ENCODE measurements at places on chromosomes 1 and 21.

DNA sequence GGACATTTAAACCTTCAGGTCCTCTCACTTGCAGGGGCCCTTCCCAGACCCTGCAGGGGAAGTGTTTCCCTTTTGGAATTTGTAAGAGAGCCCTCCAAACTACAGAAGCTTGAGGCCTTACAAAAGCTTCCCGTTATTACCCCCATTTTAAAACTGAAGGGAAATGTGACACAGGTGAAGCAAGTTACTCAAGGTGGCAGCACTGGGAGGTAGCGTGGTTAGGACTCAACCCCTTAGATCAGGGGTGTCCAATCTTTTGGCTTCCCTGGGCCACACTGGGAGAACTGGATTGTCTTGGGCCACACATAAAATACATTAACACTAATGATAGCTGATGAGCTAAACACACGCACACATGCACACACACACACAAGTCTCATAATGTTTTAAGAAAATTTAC, 15.8 kb upstream of the ZC3H12A start:
- no peak for DNase-seq
- H3K36me3 ChIP-seq = no peaks in the 10 kb centered on the region
- H3K4me3 ChIP-seq = no peak overlapping the region
- no peaks in the 10 kb centered on the region for H3K27me3 ChIP-seq
- H3K4me1 ChIP-seq = peaks cover 9% of the 10 kb centered on the region
- no peak overlapping the region for H3K27ac ChIP-seq

DNA sequence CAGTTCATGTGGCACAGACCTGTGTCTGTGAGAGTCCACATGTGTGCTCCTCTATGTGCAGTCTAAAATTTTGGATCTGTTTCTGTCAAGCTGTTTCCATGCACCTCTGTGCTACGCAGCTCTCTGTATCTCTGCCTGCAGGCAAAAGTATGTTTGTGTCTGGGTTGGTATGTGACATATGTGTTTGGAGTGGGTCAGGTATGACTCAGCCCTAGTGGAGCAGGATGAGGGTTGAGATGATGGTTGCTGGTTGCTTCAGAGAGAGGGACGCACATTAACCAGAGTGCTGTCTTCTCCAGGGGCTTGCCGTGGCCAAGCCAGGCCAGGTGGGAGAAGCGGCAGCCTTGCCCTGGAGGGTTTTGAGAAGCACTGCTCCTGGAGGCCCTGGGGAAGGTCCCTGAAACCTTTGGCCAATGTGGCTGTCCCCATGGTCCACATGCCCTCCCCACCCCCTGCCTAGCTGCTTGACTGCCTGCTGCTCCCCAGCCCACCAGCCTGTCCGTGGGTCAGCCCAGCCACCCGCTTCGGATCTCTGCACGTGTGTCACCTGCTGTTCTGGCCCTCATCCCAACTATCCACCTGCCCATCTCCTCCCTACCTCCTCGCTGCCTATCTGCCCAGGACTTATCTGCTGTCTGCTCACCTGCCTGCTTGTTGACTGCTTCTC, 4.1 kb upstream of the EVA1B start:
- H3K4me3 ChIP-seq = no peak overlapping the region
- no peaks in the 10 kb centered on the region for H3K27me3 ChIP-seq
- no peak overlapping the region for H3K27ac ChIP-seq
- H3K4me1 ChIP-seq = peaks cover 14% of the 10 kb centered on the region
- DNase-seq = no peak
- H3K36me3 ChIP-seq = no peaks in the 10 kb centered on the region

DNA sequence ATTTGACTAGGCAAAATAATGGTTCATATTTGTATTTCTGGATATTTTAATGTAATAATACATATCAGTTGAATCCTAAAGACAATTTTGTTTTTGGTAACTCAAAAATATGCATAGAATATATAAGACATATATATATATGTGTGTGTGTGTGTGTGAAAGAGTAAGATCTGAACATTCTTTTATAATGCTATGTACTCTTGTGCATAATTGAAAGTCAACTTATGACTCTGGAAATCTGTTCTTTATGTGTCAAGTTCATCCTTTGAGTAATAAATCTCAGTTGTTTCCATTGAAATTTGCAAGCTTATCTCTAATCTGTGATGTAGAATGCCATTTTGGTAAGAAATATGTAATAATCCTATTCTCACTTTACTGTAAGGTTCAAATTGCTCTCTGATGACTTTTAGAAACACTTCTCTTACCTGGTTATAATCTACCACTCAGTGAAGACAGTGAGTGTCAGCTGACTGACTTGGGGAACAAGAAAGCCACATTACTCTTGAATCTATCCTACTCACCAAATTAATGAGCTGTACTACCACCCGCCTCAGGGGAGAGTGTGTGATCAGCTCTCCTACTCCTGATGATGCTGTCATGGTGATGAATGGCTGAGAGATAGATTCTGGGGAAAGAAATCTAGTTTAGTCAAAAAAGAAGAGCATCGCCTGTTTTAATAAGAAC, 15.0 kb upstream of the NEK7 start:
- no peaks in the 10 kb centered on the region for H3K36me3 ChIP-seq
- H3K27me3 ChIP-seq = no peaks in the 10 kb centered on the region
- no peaks in the 10 kb centered on the region for H3K4me1 ChIP-seq
- H3K27ac ChIP-seq = no peak overlapping the region
- no peak overlapping the region for H3K4me3 ChIP-seq

DNA sequence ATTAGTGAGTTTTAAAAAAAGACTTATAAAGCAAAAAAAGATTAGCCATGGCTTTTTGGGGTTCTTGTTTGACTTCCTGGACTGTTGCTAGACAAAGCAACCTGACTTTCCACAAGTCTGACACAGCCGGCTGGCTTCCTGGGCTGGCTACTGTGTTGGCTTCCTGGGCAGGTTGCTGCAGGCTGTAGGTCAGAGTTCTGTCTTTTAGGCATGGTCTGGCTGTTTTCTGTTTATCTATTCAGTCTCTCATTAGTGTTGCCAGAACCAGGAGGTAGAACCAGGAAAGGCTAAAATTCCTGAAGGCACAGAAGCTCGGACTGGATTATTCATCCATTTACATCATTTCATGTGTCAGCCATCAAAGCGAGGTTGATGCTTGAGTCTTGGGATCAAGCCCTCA, 88.6 kb upstream of the SLC35F3 start:
- H3K4me1 ChIP-seq = no peaks in the 10 kb centered on the region
- H3K36me3 ChIP-seq = no peaks in the 10 kb centered on the region
- H3K27me3 ChIP-seq = no peaks in the 10 kb centered on the region
- no peak for DNase-seq

GRCh38 chr1:235124665-235125064, 4.0 kb downstream of the TOMM20 start:
- no peak overlapping the region for H3K27ac ChIP-seq
- no peaks in the 10 kb centered on the region for H3K27me3 ChIP-seq
- no peak overlapping the region for H3K4me3 ChIP-seq

DNA sequence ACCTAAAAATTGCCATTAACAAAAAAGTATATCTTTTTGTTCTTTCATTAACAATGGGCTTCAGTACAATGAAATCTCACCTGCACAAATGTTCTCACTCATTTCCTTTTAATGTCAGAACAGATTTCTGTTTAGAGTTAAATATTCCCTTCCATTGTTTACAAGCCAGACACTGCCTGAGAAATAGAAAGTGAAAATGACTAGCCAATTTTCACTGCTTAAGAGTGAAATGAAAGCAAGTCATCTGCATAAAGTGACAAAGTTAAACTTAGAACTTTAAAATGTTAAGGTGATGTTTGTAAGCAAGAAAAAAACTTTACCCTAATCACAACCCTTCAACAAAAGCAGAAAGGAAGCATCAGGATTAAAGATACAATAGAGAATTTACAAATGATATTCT, 27.5 kb downstream of the COA6 start:
- no peak overlapping the region for H3K4me3 ChIP-seq
- no peaks in the 10 kb centered on the region for H3K4me1 ChIP-seq
- no peaks in the 10 kb centered on the region for H3K36me3 ChIP-seq
- no peak for DNase-seq
- no peaks in the 10 kb centered on the region for H3K27me3 ChIP-seq

GRCh38 chr21:36773117-36773516, 74.2 kb downstream of the SIM2 start:
- H3K27ac ChIP-seq = no peak overlapping the region
- peaks cover 12% of the 10 kb centered on the region for H3K4me1 ChIP-seq
- H3K4me3 ChIP-seq = no peak overlapping the region

- H3K36me3 ChIP-seq = no peaks in the 10 kb centered on the region
- peak overlapping the region; percentile 64 for H3K27ac ChIP-seq
These were observed 7.8 kb downstream of the ZBTB7B start for GRCh38 chr1:155010211-155010918.

- no peak overlapping the region for H3K27ac ChIP-seq
- H3K4me1 ChIP-seq = no peaks in the 10 kb centered on the region
- no peak for DNase-seq
- H3K4me3 ChIP-seq = no peak overlapping the region
- H3K36me3 ChIP-seq = no peaks in the 10 kb centered on the region
These were observed 434.0 kb downstream of the PLA2G4A start for GRCh38 chr1:187262731-187263130.

- H3K4me3 ChIP-seq = no peak overlapping the region
- H3K4me1 ChIP-seq = no peaks in the 10 kb centered on the region
- H3K27ac ChIP-seq = peak overlapping the region; percentile 1
- no peaks in the 10 kb centered on the region for H3K27me3 ChIP-seq
- no peaks in the 10 kb centered on the region for H3K36me3 ChIP-seq
These were observed 78.6 kb downstream of the KCNN3 start for GRCh38 chr1:154791292-154792166.

DNA sequence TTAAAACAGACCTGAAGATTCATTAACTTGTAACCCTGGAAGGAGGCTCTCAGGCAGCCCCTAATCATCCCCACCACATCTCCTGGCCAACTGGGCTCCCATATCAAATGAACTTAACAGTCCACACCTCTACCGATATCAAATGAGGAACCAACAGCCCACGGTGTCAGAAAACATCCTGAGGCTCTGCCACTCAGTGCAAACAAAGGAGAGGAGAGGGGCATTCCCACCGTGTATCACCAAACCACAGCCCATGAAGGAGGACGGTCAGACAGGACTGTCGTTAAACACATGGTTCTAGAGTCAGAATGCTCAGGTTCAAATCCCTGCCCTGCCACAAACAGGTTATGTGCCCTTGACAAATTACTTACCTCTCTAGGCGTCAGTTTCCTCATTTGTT, 52.5 kb downstream of the ERI3 start:
- H3K36me3 ChIP-seq = peaks cover 17% of the 10 kb centered on the region
- H3K27me3 ChIP-seq = no peaks in the 10 kb centered on the region
- H3K4me3 ChIP-seq = no peak overlapping the region
- H3K4me1 ChIP-seq = no peaks in the 10 kb centered on the region

- H3K4me1 ChIP-seq = peaks cover 14% of the 10 kb centered on the region
- H3K27ac ChIP-seq = no peak within 1 kb of the TSS
- no peak within 1 kb of the TSS for H3K4me3 ChIP-seq
- H3K36me3 ChIP-seq = no peaks in the 10 kb centered on the region
- peaks cover 56% of the 10 kb centered on the region for H3K27me3 ChIP-seq
These were observed at the start of gene KCNJ6 for GRCh38 chr21:37916310-37917051. Gene KCNJ6, minus strand, starts transcription at chr21:37916457. Its CDS starts 75,775 bp downstream, at chr21:37840682.

DNA sequence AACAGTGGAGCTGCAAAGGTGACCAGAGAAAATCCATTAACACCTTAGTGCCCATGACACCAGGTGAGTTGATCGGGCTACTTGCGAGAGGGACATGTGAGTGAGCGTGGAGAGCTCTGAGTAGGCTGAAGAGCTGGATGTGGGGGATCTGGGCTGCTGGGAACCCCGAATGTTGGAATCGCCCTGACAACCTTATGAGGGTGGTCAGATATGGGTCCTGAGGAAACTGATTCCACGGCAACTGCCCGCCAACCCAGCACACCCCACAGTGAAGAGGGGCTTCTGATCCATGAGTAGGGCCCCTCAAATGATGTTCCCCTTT, 705 bp upstream of the QSOX1 start:
- H3K27ac ChIP-seq = peak overlapping the region; percentile 95
- no peak for DNase-seq
- H3K4me3 ChIP-seq = peak overlapping the region; percentile 88
- H3K36me3 ChIP-seq = no peaks in the 10 kb centered on the region
- peaks cover 15% of the 10 kb centered on the region for H3K4me1 ChIP-seq

DNA sequence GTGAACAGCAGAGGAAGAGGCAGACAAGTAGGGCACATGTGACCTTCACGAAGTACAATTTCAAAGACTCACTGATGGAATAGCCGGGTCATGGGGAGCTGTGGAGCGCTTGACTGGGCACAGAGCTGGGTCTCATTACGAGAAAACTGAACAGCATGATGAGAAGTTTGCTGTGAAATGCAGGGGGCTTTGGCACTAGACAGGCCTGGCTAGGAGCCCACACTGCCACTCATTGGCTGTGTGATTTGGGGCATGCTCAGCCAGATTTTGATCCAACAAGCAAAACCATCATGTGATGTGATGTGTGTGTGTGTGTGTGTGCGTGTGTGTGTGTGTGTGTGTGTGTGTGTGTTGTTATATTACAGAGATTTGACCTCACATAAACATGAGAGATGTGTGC, 4.9 kb upstream of the IFNGR2 start:
- H3K27ac ChIP-seq = no peak overlapping the region
- no peaks in the 10 kb centered on the region for H3K36me3 ChIP-seq
- H3K27me3 ChIP-seq = no peaks in the 10 kb centered on the region
- no peak for DNase-seq
- H3K4me3 ChIP-seq = no peak overlapping the region
- H3K4me1 ChIP-seq = peaks cover 10% of the 10 kb centered on the region

DNA sequence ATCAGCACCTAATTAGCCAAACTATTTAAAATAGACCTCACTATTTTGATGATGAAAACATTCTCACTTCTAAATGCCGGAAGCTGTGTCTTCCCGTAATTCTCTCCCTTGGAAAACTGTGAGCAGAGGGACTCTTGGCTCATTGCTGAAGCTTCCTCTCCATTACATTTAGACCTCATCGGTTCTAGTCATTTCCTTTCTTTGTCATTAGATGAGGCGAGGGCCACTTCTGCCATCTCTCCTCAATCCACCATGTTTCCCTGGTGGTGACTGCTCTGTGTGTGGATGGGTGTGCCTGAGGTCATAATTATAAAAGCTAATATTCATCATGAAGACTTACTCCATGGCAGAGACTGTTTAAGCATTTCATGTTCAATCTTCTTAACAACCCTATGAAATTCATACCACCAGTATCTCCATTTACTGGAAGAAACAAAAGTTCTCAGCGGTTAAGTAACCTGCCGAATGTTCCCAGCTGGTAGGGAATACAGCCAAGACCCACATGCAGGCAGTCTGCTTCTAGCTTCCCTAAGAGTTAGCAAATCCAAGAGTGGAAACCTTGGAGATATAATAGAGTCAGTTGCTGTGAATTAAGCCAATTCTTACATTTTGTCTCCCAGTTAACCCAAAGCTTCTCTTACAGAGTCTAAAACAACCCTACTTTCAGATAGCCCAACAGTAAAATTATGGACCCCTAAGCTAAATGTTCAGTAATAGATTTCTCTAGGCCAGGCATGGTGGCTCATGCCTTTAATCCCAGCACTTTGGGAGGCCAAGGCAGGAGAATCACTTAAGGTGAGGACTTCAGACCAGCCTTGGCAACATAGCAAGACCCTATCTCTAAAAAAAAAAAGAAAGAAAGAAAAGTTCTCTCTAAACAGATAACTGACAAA, 156.2 kb downstream of the ZBTB18 start:
- no peak overlapping the region for H3K27ac ChIP-seq
- H3K36me3 ChIP-seq = no peaks in the 10 kb centered on the region
- no peak for DNase-seq
- no peaks in the 10 kb centered on the region for H3K27me3 ChIP-seq

Measured in sigmoid colon (tissue), 7 donors.